Fibroblast of skin of right quadriceps (primary cell): ENCODE measurements at places on chromosomes 2 and 18.

DNA sequence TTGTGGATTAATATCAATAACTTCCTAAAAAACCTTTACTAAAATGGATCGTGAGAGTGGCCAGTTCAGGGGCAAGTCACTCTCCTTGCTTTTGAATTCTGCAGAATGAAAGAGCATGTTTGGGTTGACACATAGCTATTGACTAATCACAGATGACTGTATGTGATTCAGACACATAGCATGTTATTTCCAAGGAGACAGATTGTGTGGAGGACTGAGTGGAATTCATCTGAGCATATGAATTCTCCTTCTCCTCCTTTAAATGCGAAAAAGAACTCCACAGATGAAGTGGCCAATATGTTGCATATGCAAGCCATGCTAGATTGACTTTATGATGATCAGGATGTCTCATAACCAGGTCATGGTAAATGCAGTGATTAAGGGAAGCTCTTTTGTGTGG is 249.4 kb upstream of the FAM98A start:
- DNase-seq: peak; percentile 54

- DNase-seq: peak; percentile 76
These were observed 81.4 kb downstream of the DCDC2C start for GRCh38 chr2:3784731-3785130.

DNA sequence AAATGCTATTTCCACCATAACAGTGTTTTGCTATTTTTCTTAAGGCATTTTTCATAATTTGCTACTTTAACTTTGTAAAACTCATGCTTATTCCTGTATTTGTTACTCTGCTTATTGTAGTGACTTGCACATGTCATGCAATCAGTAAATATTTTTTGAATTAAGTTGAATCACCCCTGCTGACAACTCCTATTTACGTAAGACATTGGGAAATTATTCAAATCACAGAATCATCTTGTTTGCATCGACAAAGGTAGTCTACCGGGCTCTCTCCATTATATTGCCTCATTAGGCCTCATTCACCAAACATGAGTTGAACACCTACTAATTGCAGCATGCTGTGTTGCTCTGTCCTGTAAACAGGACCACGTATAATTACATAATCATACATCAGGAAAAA is 478.5 kb upstream of the ZEB2 start:
- DNase-seq: no peak

GRCh38 chr2:105893011-105893995 is 148.6 kb downstream of the NCK2 start:
- DNase-seq: peak; percentile 15

DNA sequence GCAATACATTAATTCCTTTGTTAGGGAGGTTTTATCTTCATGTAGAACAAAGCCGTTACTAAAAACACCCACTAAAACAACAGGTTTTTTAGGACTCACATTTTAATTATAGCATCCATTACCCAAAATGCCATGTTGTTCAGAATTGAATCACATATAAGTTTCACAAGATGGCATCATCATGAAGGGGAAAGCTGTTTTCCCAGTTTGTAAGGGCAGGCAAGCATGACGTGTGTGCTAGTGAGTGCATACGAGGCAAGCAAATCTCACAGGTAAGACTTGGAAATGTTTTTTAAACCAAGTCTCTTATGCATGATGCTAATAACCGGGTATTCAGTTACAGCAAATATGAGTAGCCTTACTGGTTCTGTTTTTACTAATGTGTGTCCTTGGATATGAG is 111.8 kb upstream of the NFATC1 start:
- DNase-seq: no peak

- DNase-seq: no peak
These were observed 31.0 kb upstream of the WIPF1 start for GRCh38 chr2:174628528-174629169.

DNA sequence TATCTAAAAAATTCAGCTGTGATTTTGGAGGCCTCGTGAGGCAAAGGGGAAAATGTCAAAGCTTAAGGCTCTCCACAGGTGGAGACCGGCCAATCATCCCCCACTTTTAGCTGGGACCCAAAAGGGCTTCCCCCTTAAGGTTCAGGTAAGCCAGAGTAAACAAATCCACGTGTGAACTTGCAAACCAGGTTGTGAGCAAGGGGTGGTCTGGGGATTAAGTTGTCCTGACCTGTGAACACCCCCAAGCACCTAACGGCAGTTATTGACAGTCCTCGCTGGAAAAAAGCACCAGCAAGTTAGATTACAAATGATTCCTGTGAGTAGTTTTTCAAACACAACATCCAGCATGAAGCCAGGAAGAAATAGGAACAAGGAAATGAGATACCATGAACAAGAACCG is 42.9 kb downstream of the MYO7B start:
- DNase-seq: no peak

- DNase-seq: peak; percentile 13
These were observed 700.0 kb upstream of the SOX11 start for GRCh38 chr2:4992226-4992625.

DNA sequence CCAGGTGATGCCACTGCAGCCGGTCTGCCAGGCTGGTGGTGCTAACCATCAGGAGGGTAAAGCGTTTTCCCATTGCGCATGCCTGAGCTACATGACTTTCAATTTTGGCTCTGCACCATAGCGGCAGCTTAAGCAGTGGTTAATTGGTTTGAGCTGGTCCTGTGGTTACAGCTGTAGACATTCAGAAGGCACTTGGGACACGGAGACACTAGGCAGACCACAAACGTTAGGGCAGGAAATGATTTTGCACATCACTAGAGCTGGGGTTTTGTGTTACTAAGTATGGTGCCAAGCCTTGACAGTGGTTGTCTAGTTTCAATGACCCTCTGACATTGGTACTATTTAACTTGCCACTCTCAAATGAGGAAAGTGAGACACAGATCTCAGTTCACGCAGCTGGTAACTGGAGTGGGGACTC is 28.9 kb upstream of the CNOT11 start:
- DNase-seq: peak; percentile 56

- DNase-seq: no peak
These were observed 8.0 kb downstream of the ALLC start for GRCh38 chr2:3665886-3666612.

DNA sequence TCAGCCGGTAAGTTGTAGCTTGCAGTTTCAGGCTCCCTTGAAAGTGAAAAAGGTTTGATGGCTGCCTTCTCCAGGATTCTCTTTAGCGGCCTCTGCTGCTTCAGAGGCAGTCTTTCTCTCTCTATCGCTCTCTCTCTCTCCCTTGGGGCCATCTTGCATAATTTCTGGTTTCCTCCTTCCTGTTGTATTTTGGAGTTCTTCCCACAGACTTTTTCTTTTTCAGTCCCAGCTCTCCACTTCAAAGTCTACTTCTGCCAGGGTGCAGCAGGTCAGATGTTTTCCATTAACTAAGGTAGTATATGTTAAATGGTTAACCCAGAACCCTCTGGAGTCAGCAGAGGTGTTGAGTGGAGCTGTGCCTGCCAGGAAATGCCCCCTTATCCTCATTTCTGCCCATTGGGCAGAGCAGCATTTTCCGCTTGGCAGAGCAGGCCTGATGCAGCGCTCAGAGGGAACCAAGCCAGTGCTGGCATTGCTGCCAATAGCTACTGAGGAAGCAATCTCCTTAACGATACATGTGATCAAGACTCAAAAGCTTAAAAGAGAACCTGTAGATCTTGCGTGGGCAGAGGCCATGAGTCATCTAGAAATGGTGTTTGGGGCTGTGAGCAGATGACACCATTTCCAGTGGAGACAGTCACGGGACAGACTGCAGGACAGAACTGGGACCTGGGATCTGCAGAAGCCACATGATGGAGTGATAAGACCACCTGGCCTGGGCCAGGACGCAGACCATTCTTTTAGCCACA is 20.8 kb downstream of the DBI start:
- DNase-seq: peak; percentile 86

DNA sequence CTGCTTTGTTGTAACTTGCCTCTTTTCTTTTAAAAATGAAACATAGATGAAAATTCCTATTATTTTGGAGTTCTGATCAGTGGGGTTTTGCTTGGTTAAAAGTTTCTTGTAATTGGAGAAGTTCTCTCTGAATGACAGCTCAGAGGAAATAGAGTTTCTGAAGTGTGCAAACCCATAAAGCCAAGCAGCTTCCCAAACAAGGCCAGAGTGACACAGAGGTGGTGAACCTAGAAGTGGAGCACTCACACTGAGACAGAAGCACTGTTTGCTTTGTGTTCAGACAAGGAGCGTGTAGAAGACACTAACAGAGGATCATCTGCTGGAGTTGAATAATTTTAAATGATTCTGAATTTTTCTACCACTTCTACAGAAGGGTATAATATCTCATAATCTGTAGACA is 49.2 kb downstream of the FBXO48 start:
- DNase-seq: no peak

DNA sequence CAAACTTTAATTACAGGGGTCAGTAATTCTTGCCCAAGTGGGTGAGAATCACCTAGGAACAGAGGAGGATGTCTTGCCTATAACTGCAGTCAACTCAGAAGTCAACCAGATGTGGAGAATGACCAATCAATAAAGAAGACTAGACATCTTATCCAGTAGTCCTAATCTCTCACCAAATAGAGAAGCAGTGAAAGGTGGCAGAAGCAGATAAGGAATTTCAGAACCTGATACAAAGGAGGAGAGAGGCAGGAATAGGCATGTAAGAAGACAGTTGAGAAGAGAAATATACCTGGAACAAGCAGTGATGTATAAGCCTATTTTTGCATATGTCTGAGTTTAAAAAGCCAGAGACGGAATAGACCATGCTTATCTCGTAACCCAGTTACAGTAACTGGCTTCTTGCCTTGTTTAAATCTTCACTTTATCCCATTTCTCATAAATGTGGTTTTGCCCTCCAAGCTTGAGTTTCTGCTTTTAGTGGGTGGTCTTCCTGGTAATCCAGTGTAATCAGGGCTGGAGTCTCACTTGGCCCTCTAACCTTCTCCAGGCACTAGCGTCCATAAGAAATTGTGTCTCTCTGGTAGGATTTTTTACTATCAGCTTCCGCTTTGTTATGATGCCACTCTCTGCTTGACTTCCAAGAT is 401.0 kb downstream of the SUCLG1 start:
- no peak for DNase-seq

- peak; percentile 22 for DNase-seq
These were observed 68.1 kb downstream of the MYOM1 start for GRCh38 chr18:3151399-3152264.

DNA sequence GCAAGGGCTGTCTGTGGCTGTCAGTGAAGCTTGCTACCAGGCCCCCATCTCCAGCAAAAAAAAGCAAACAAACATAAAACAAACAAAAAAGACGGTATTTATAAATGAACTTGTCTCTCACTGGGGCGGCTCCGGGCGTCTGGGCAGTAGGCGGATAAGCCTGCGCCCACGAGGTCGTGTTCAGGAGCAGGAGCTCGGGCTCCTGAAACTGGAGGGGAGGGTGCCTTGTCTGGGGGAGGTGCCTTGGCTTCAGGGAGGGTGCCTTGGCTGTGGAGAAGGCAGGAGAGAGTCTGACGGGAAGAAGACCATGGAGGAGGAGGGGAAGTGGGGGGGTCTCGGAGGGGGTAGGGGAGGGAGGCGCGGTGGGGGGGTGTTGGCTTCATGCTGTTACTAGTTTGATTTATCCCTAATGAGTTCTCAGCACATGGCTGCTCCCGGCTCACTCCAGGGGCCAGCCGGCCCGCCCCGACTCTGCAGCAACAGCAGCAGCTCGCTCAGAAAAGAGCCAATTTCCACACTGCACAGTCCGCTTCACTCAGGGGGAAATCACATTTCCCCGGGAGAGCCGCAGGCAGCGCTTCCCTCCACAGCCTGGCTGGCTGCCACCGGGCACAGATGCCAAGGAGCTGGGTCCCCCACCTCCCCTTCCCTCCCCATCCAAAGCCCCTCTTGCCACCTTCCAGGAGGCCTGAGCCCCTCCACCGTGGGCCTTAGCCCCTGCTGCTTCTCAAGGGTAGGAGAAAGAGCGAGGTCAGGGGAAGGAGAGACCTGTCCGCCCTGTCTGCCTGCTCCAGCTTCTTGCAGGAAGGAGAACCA is 38.7 kb downstream of the PSD4 start:
- peak; percentile 19 for DNase-seq

GRCh38 chr2:76667821-76668271 is 854.3 kb downstream of the LRRTM4 start:
- no peak for DNase-seq

- DNase-seq: no peak
These were observed 26.1 kb downstream of the NPC1 start for GRCh38 chr18:23560186-23560585.

DNA sequence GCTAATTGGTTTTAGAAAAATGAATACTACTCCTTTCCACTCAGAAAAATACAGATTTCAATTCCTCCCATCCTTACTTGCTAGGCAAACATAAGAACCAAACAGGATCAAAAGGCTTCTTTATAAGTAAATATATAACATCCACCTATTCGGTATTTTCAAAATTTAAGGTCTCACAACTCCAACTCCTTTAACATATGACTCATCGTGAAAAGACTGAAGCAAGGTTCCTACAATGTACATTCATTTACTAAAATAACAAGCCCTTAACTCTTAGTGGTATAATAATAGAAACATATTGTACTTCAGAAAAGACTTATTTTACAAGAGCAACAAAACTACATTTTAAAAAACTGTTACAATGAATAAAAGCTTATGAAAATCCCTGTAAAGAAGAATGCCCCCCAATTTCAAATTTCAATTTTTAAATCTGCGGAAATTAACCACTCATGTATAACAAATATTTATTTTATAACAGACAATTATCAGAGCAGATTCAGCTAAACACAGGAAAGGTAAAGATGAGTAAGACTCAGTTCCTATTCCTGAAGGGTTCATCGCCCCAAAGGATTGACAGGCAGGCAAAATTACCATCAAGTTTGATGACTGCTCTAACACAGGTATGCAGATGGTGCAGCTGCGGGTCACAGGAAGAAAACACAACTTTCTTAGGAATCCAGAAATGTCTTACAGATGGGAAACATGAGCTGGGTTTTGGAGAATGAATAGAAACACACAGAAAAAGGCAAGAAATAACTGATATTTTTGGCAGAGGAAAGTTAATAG is 96.4 kb downstream of the COBLL1 start:
- peak; percentile 10 for DNase-seq

DNA sequence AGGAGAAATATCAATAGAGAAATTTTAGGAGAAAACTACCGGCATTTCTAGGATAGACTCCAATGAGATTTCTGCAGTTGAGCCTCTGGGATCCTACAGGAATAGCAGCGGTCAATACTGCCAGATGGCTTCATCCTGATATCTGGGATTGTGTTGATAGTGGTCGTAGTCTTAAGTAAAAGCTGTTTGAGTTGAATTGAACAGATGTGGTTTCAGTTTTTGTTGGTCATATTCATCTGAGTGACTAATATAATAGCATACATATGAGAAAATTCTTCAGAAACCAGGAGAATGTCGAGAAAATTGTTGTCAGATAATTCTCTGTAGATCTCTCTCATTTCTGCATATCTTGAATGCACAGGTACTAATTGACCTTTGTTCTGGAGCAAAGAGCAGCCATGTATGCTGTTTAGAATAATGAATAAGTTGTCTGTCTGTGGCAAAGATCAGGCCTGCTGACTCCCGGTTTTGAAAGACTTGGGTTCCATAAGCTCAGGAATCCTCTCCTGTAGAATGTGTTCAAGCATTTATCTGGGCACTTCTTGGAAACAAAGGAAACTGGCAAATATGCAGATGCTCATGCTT is 288.1 kb downstream of the TMX3 start:
- peak; percentile 42 for DNase-seq
